ENCODE measurements at places on chromosomes 6 and 20.
A peak's percentile ranks its signal among the peaks of the same experiment; 100 is the strongest.

DNA sequence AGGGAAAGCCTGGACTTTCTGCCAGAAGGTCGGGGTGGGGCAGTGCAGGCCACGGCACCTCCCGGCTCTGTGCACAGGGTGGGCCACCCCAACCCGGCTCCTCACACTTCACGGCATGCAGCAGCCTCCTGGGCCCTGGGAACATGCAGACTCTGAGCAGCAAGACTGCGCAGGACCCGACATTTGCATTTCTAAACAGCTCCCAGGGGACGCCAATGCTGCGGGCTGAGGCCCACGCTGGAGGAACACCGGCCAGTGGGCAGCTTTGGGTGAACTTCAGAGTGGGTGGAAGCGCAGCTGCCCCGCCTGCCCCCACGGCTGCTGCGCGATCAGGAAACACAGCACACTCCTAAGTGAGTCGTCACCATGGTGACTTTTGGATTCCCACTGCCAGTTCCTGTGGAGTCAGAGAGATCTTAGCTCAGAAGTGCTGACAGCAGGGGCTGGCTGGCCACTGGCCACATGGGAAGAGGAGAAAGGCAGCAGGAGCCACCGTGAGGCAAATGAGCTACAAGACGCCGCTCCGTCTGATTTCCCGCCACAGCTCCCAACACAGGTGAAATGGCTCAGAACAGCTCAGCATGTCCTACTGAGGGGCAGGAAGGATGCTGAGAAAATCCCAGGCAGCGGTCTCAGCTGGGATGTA is 52.1 kb downstream of the RNASET2 start:
- no peak for DNase-seq

DNA sequence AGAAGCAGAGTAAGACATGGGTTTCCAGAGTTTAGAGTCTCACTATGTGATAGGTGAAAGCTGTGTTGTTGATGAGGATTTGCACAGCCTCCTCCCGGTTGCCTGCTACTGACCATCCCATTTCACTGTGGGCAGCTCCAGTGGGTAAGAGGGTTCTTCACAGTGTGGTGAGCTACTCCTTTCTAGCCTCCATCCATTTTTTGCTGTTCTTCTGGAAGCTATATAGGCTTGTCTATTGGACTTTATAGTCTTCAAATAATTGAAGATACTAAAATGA is 13.4 kb downstream of the UST start:
- no peak for DNase-seq

- DNase-seq = no peak
Observed at GRCh38 chr20:53004267-53004813, 32.2 kb downstream of the TSHZ2 start.

DNA sequence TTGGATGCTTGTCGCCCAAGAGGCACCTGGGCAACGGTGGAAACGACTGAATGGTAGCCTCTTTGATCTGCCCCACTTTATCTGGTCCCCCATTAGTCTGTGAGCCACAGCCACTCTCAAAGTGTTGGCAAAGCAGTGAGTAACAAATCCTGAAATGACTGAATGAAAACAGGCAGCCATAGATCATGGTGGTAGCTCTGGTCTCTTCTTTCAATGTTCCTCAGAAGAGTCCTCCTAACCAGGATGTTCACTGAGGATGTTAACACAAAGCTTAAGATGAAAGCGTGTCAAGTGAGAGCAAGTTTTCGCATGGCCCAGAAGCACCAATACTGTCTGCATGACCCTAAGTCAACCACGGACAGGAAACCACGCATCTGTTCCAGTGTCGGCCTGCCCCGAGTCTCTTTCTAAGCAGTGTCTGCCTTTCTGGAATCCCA is 107.3 kb downstream of the IRF4 start:
- DNase-seq = no peak

DNA sequence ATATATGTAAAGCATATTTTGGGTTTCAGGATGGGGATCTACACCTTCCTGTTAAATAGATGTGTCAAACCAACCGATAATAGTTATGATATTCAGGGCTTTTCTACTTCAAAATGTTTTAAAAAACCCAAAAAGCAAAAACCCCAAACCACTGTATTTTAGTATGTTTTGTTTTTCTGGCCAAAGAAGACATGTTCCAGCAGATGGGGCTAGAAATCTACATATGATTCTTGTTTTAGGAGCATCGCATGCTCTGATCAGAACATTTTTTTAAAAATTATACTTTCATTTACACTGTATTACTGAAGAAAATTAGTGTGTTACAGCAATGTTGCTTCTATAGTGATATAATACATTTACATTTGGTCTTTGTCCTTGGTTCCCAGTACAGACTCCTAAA is 11.0 kb downstream of the RMND1 start:
- no peak for DNase-seq

DNA sequence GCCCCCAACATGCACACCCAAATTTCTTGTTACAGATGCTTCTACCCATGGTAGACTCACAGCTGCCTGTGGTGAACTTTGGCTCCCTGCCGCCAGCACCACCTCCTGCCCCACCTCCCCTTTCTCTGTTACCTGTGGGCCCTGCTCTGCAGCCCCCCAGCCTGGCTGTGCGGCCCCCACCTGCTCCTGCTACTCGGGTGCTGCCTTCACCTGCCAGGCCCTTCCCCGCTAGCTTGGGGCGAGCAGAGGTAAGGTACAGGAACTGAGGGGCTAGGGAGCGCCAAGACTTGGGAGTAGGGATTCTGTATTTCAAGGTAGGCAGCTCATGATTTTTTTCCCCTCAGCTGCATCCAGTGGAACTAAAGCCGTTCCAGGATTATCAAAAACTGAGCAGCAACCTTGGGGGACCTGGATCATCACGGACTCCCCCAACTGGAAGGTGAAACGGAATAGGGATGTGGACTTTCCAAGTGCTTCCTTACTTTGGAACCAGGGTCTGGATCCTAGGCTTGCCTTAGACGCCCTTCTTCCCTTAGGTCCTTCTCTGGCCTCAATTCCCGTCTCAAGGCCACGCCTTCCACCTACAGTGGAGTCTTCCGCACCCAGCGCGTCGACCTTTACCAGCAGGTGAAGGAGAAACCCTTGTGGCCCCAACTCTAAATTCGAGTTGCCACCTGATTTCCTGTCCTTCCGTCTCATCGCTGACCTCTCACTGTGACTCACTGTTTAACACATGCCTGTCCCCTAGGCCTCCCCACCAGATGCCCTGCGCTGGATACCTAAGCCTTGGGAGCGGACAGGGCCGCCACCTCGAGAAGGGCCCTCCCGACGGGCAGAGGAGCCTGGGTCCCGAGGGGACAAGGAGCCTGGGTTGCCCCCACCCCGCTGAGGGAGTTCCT is 15.5 kb downstream of the BAG6 start:
- no peak for DNase-seq

DNA sequence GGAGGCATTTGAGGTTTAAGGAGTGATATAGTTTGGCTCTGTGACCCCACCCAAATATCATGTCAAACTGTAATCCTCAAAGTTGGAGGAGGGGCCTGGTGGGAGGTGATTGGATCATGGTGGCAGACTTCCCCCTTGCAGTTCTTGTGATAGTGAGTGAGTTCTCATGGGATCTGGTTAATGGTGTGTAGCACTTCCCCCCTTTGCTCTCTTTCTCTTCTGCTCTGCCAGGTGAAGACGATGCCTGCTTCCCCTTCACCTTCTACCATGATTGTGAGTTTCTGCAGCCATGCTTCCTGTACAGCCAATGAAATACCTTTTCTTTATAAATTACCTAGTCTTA is 1.7 kb upstream of the HDDC2 start:
- DNase-seq = no peak

GRCh38 chr6:70636596-70636995 is 31.1 kb upstream of the SMAP1 start:
- no peak for DNase-seq

- DNase-seq = no peak
Observed at GRCh38 chr6:166258854-166259276, 49.3 kb downstream of the PRR18 start.

- peak; percentile 45 for DNase-seq
Observed at GRCh38 chr6:113858480-113859348, 1.6 kb downstream of the MARCKS start.

- no peak for DNase-seq
Observed at GRCh38 chr20:2757001-2757400, 43.4 kb downstream of the CPXM1 start.

DNA sequence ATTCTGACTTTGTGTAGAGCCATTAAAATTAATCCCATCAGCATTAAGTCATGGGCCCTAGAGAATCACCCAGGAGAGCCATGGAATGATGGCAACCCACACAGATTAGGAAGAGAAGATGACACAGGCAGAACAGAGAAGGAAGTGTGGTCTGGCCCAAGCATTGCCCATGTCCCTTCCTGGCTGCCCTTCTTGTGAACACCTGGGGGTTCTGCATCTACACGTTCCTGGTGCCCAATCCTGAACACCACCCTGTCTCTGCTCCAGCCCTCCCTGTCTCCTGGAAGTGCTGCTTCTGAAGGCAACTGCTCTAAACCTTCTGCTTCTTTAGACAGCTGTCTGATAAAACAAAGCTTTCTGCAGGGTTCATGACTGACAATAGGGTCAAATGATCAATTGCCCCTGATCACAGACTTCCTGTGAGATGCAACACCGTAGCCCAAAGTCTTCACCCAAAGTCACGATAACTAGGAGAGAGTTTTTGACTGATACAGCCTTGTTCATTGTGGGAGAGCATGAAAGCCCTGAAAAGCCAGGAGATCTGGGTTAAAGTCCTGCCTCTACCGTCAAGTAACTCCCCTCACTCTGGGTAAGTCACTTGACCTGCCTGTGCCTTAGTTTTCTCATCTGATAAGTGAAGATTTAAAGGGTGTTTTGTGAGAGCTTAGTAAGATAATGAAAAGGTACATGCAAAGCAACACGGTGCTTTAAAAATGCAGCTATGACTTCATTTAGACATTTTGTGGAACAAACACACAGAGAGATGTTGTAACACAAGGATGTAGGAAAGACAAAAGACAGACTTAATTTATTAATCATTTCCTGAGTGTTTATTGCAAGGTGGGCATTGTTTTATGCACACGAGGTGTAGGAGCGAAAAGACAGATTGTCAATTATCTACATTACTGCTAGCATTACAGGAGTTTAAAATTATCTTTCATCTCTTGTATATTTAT is 291.2 kb upstream of the STXBP5 start:
- DNase-seq = no peak

GRCh38 chr6:158714706-158715105 is 64.9 kb downstream of the SYTL3 start:
- no peak for DNase-seq

All from cortex of kidney (tissue), 1 donor.